ENCODE measurements at places on chromosomes 3 and 15. TPM values are rescaled to one million over a fixed set of nuclear protein-coding genes. Genes with fewer than 3 reads are reported as not detected.
A peak's percentile ranks its signal among the peaks of the same experiment; 100 is the strongest.

USP4 gene
- total RNA-seq = 20.8 TPM

FES gene
- total RNA-seq = 10.3 TPM

MUC20 gene
- total RNA-seq = 27.6 TPM

CACNA2D2 gene
- 0.18 TPM for total RNA-seq

DNA sequence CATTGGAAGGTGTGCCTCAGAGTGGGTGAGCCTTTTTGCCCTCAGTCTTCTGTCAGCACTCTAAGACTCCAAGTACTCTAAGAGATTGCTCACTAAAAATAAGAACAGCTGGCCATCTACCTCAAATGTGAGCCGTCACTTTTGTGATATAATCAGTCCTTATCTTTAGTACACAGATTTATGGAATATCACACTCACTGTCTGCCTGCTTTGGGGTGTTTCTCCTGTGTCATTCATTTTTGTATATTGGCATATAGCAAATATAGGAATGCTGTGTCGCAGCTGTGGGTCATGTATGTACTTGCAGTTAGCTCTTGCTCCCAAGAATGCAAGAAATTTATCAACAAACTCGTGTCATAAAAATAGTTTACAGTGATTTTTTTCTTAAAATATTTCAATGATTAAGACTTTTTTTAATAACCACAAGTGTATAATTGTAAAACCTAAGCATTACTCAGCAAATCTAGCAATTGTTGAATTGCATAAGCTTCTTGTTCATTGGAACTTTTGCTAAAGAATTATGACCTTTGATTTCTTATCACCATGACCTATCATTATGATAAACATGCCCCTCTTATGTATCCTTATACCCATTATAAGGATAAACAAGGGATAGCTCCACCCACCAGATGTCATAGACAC, 18.8 kb downstream of the SETD5 start:
- H3K4me1 ChIP-seq = peaks cover 3% of the 10 kb centered on the region
- H3K4me3 ChIP-seq = no peak overlapping the region
- no peaks in the 10 kb centered on the region for H3K27me3 ChIP-seq
- H3K36me3 ChIP-seq = no peaks in the 10 kb centered on the region
- DNase-seq = no peak

- no peaks in the 10 kb centered on the region for H3K27me3 ChIP-seq
- H3K27ac ChIP-seq = no peak overlapping the region
- no peak for DNase-seq
- H3K4me3 ChIP-seq = no peak overlapping the region
- H3K4me1 ChIP-seq = no peaks in the 10 kb centered on the region
Observed at GRCh38 chr3:123285066-123285465, 83.3 kb downstream of the SEC22A start.

- no peaks in the 10 kb centered on the region for H3K4me1 ChIP-seq
- H3K27me3 ChIP-seq = no peaks in the 10 kb centered on the region
- no peak for DNase-seq
- no peak overlapping the region for H3K27ac ChIP-seq
- H3K36me3 ChIP-seq = no peaks in the 10 kb centered on the region
Observed at GRCh38 chr3:117964814-117965213, 1069.8 kb downstream of the IGSF11 start.

GRCh38 chr3:18282507-18282906, 142.6 kb downstream of the SATB1 start:
- H3K27ac ChIP-seq = no peak overlapping the region
- no peak overlapping the region for H3K4me3 ChIP-seq
- no peak for DNase-seq
- H3K4me1 ChIP-seq = no peaks in the 10 kb centered on the region
- H3K36me3 ChIP-seq = no peaks in the 10 kb centered on the region
- H3K27me3 ChIP-seq = no peaks in the 10 kb centered on the region

GRCh38 chr3:170437176-170437575, 18.5 kb downstream of the CLDN11 start:
- H3K27me3 ChIP-seq = peaks cover 17% of the 10 kb centered on the region
- no peak for DNase-seq
- no peak overlapping the region for H3K27ac ChIP-seq
- no peaks in the 10 kb centered on the region for H3K4me1 ChIP-seq
- no peaks in the 10 kb centered on the region for H3K36me3 ChIP-seq
- no peak overlapping the region for H3K4me3 ChIP-seq

DNA sequence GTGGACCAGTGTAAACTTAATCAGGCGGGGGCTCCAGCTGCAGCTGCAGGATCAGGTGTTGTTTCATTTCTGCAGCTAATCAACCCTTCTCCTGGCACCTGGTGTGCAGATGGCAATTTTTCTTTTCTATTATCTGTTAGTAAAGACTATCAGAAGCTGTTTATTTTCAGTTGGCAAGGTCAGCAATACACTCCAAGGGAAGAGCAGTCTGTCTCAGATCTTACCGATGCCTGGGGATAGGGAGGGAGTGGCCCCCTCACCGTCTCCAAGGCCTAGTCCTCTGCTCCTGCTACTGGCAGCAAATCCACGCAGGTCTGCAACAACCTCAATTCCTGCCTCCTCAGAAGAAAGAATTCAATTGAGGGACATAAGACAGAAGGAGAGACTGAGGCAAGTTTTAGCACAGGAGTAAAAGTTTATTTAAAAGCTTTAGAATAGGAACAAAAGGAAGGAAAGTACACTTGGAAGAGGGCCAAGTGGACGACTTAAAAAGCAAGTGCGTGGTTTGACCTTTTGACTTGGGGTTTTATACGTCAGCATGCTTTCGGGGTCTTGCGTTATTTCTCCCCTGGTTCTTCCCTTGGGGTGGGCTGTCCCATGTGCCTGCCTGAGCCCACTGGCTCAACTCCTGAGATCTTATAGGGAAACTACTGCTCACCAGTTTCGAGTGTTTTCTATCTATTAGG, 9.2 kb downstream of the CCRL2 start:
- no peaks in the 10 kb centered on the region for H3K36me3 ChIP-seq
- DNase-seq = no peak
- no peaks in the 10 kb centered on the region for H3K4me1 ChIP-seq
- H3K4me3 ChIP-seq = no peak overlapping the region

DNA sequence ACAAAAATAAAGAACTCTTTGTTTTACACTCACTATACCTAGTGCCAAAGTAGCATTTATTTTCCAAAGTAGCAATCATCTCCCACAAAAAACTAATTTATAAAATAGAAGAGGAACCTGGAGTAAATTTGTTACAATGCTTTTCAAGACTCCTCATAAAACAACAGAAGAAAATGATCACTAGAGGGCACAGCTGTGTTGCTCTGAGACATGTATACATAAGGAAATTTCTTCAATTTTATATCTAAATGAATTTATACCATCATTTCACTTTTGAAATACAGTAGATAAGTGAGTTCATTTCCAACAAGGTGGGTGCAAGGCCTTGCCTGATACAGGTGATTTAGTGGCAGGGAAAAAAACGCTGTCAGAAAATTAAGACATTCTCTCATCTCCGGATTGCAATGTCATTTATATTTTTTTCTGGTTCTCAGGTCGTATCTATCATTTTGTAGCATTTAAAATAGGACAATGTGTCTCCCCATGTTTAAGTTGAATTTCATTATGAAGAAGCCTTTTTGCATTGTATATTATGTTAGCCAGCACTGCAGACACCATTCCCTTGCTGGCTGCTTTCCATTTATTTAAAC, 25.3 kb upstream of the ARHGEF26 start:
- no peak overlapping the region for H3K4me3 ChIP-seq
- no peaks in the 10 kb centered on the region for H3K36me3 ChIP-seq
- H3K4me1 ChIP-seq = no peaks in the 10 kb centered on the region
- no peak overlapping the region for H3K27ac ChIP-seq
- no peaks in the 10 kb centered on the region for H3K27me3 ChIP-seq

DNA sequence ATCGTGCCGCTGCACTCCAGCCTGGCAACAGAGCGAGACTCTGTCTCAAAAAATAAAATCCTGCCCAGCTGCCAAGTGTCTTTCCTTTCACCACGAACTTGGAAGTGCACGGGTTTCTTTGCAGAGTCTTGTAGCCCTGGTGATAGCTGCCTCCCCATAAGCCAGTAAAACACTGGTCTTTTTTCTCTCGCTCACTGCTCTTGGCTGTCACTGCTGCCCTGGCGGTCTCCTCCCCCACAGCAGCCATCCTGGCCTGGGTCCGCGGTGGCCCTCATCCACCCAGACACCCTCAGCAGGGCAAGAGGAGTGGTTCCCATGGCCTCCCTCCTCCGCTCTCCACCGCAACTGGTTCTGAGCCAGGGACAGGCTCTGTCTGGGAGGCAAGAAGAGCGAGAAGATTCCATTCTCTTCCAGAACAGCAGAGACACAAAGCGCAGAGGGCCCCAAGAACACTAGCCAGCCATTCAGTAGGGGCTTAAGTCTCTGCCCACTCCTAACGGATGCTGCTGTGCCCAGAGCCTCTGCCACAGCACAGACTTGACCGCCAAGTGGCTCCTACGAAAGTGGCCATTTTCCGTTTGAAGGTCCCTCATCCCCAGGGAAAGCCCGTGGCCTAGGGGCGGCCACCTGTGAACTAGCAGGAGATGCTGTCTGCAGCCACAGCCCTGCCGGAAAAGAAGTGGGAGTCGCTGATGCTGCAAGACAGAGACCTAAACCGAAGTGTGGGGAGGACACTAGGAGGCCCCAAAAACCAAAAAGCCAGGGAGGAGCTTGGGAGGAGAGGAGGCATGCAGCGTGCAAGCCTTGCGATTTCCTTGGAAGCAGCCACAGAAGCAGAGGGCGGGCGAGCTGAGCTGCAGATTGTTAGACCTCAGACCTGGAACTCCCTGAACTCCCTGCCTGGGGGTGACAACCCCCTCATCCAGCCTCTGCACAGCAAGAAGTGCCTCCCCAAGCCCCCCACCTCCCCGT, 44.1 kb downstream of the KLHL25 start:
- peaks cover 75% of the 10 kb centered on the region for H3K4me1 ChIP-seq
- no peak for DNase-seq
- peaks cover 38% of the 10 kb centered on the region for H3K36me3 ChIP-seq
- peak overlapping the region; percentile 85 for H3K27ac ChIP-seq
- H3K4me3 ChIP-seq = peak overlapping the region; percentile 18

Data from esophagus squamous epithelium (tissue), 5 donors.